ENCODE measurements at places on chromosomes 2 and 18.

- no peak for DNase-seq
Observed at GRCh38 chr2:203908797-203909185, 27.8 kb upstream of the ICOS start.

DNA sequence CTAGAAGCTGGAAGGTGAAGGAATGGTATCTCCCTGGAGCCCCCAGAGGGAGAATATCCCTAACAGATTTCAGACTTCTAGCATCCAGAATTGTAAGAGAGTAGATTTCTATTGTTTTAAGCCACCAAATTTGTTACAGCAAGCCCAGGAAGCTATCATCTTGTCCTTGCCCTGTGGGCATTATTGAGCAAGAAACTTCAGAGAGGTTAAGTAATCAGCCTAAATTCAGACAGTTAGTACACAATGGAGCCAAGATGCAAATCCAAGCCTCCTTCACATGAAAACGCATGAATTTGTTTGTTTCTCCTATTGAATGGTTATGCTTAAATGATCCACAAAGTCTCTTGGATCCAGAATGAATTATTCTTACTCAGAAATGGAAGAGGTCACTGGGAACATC is 55.2 kb upstream of the TRIB2 start:
- no peak for DNase-seq

DNA sequence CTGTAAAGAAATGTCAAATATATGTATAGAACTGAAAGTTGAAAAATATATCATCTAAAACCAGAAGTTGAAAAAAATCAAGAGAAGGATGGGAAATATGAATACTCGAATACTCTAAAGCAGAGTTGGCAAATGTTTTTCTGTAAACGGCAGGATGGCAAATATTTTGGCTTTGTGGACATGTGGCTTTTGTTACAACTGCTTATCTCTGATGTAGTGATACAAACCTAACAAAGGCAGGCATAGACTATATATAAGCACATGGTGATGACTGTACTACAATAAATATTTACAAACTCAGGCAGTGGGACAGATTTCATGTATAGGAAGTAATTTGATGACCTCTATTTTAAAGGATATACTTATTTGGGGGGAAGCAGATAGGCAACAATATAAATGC is 224.6 kb upstream of the LRRTM4 start:
- DNase-seq = no peak

GRCh38 chr18:36484591-36484990 is 187.1 kb downstream of the FHOD3 start:
- no peak for DNase-seq

GRCh38 chr2:127426501-127427354 is 8.5 kb downstream of the PROC start:
- no peak for DNase-seq

DNA sequence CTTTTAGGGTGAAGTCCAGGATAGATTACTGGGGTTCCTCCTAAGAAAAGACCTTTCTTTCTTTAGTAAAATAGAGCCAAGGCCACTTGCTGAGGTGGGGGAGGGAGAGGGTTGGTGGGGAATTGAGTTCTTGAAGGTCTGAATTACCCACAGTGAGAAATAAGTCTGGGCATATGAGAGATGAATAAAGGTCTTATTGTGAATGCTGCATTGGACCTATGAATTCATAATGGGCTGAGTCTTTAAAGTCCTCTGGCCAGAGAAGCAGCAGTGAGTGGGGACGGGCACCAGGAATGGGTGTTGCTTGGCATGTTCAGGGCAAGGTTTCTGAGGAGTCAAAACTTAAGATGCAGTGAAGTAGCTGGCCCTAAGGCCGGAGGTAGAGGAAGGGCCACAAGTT is 10.5 kb downstream of the MAPRE3 start:
- DNase-seq = no peak

GRCh38 chr2:145022666-145023333 is 502.9 kb upstream of the ZEB2 start:
- DNase-seq = no peak

- no peak for DNase-seq
Observed at GRCh38 chr2:237799060-237799428, 465 bp downstream of the RBM44 start.

DNA sequence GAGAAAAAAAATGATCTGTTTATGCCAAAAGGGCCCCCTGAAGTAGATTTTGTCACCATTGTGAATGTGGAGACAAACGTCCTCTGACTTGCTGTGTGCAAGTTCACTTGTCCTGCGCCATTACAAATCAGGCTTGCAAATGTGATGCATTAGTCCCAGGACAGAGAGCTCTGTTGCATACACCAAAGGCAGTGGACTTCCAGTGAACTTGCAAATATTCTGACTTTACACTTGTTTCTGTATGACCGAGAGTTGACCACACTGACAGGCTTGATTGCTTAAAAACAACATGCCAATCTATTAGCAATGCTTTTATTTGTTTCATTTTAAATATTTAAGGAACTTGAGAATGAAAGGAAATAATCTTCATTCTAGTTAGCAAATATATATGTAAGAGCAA is 293.2 kb downstream of the PLCL1 start:
- DNase-seq = no peak

DNA sequence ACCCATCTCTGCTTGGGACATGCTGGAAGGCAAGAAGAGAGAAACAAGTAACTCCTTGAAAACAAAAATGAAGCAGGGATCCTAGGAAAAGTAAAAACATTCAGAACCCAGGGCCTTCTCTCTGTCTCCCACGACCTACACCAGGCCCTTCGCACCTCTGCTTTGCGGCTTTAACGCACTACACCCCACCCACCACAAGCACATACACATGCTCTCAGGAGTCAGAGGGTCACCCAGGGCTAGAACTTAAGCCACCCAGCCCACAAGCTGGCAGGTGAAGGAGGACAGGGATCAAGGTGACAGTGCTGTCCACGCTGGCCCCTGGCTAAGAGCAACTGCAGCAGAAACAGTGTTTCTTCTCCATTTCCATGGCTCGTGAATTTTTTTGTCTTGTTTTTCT is 72.2 kb downstream of the BCL11A start:
- no peak for DNase-seq

DNA sequence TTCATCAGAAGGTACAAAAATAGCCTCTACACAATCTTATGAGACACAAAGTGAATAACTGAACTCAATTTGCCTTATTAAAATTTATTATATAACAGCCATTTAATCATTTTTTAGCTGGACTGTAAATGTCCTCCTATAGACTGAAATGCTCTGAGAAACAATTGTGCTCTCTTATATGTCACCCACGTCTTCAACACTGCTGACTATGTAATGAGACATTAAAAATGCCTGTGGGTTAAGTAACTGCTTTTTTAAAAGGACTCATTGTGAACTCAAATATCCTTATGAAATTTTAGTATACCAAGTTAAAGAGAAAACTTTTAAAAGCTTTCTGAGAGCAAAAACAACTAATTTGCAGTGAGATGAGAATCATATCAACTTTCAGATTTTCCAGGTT is 10.4 kb upstream of the GALNT1 start:
- no peak for DNase-seq

- DNase-seq = no peak
Observed at GRCh38 chr2:109563288-109563687, 50.5 kb downstream of the SEPTIN10 start.

- no peak for DNase-seq
Observed at GRCh38 chr2:14074691-14075090, 557.8 kb upstream of the LRATD1 start.

DNA sequence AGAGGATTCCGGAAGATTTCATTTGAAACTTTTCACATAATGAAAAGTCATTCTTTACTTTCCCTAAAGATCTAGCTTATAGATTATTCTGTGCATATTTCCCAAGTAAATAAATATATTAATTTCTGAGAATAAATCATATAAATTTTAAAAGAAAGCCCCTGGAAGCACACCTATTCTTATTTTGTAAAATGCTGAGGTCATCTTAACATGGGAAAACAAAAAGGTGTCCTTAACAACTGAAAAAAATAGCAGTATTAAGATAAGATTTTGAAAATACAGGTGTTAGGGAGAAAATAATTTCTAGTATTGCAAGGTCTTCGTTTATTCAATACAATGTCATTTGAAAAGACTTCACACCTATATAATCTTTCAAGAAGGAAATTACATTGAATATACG is 567.5 kb upstream of the CHAC2 start:
- no peak for DNase-seq

DNA sequence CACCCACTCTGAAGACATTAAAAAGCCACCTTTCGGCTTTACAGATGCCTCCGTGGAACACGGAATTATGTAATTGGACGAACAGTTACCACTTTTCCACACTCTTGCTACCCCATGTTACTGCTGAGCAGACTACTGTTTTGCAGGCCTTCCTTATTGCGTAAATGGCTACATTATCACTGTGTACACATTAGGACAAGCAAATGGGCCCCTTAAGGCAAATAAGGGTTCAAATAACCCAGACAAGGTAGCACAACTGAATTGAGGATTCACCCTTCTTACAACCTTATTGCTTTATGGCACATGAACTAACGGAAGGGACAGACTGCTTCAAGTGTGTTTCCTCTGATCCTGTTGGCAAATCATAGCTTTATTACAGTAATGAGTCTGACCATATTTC is 832.2 kb upstream of the FANCL start:
- DNase-seq = no peak

- DNase-seq = no peak
Observed at GRCh38 chr2:101310834-101311695, 2.6 kb upstream of the RNF149 start.

GRCh38 chr2:101622210-101623030 is 75.1 kb upstream of the MAP4K4 start:
- DNase-seq = no peak

GRCh38 chr2:118176601-118177000 is 88.3 kb downstream of the INSIG2 start:
- DNase-seq = no peak

- DNase-seq = no peak
Observed at GRCh38 chr18:69226971-69227370, 173.7 kb upstream of the DOK6 start.

DNA sequence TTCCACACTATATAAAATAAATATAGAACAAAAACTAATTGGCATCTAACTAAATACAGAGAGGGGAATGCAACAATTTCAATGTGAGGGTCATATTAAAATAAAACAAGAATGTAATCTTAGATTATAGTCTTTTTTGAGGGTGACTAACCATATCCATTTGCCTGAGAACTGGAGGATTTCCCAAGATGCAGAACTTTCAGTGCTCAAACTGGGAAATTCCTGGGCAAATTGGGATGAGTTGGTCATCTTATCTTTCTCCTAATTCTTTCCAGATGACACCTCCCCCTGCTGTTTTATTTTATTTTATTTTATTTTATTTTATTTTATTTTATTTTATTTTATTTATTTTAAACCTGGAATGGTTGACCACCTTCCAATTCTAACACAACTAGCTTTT is 846.2 kb downstream of the SLC4A3 start:
- no peak for DNase-seq

GRCh38 chr2:11930211-11930761 is 183.9 kb downstream of the LPIN1 start:
- no peak for DNase-seq
